ENCODE measurements at places on chromosomes 4 and X. TPM values are rescaled to one million over a fixed set of nuclear protein-coding genes. Genes with fewer than 3 reads are reported as not detected.
A peak's percentile ranks its signal among the peaks of the same experiment; 100 is the strongest.

GRCh38 chr4:55175779-55176231 lies 50.4 kb upstream of the KDR start:
- no peak overlapping the region for H3K4me3 ChIP-seq
- no peak for DNase-seq
- H3K4me1 ChIP-seq: peaks cover 14% of the 10 kb centered on the region
- no peaks in the 10 kb centered on the region for H3K36me3 ChIP-seq
- H3K27me3 ChIP-seq: no peaks in the 10 kb centered on the region

Gene DOCK11
- 53.6 TPM for total RNA-seq

Gene SLIT2
- 168 TPM for total RNA-seq

Gene HOPX
- 3.1 TPM for total RNA-seq

DNA sequence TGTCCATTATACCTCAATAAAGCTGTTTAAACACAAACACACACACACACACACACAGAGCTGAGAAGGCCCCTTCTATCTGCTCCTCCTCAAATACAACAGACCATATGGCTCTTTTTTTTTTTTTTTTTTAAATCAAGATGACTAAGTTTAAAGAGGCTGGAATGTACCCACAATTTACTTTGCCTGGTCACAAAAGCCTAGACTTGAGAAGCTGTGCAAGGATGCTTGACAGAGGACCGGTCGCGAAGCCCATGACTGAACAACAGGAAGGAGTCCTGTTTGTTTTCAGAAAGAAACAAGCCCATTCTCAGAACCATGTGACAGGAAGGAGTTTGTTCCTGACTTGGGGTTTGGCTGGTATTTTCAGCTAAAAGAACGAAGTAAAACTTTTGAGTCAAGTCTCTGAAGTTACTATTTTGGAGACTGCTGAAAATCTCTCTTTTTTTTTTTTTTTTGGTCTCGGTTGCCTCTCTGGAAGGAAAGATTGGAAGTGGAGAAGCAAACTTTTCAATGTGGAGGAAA lies 650.9 kb upstream of the TENM3 start:
- H3K27ac ChIP-seq: no peak overlapping the region
- H3K4me3 ChIP-seq: no peak overlapping the region
- no peak for DNase-seq
- peaks cover 3% of the 10 kb centered on the region for H3K36me3 ChIP-seq
- H3K27me3 ChIP-seq: no peaks in the 10 kb centered on the region

Gene PHOX2B
- not detected for total RNA-seq

Gene CHIC1
- total RNA-seq: 10.8 TPM

GRCh38 chrX:38616904-38617303 lies 55.6 kb downstream of the TSPAN7 start:
- no peaks in the 10 kb centered on the region for H3K36me3 ChIP-seq
- no peaks in the 10 kb centered on the region for H3K4me1 ChIP-seq
- no peak for DNase-seq
- H3K27me3 ChIP-seq: peaks cover 5% of the 10 kb centered on the region
- no peak overlapping the region for H3K27ac ChIP-seq

DNA sequence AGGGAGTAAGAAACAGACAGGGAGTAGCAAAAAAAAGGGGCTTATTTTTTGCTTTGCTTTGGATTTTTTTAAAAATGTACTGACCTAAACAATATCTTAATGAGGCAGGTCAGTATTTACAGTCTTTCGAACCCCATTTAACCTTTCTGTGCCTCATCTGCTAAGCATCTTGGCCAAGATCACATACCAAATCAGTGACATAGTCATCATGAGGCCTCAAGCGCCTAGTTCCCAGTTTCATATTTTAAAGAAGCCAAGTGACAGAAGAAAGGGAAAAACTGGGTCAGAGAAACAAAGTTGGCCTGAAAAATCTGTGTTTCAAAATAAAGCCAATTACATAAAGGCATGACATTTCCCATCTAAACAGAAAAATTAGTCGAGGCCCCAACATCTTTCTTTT lies 94.6 kb upstream of the WDR44 start:
- H3K27ac ChIP-seq: peak overlapping the region; percentile 9
- H3K4me1 ChIP-seq: peaks cover 6% of the 10 kb centered on the region
- no peaks in the 10 kb centered on the region for H3K27me3 ChIP-seq
- H3K4me3 ChIP-seq: no peak overlapping the region
- no peak for DNase-seq
- H3K36me3 ChIP-seq: no peaks in the 10 kb centered on the region

- no peak for DNase-seq
- peak overlapping the region; percentile 59 for H3K27ac ChIP-seq
Observed at GRCh38 chr4:30863021-30863420, 142.9 kb downstream of the PCDH7 start.

DNA sequence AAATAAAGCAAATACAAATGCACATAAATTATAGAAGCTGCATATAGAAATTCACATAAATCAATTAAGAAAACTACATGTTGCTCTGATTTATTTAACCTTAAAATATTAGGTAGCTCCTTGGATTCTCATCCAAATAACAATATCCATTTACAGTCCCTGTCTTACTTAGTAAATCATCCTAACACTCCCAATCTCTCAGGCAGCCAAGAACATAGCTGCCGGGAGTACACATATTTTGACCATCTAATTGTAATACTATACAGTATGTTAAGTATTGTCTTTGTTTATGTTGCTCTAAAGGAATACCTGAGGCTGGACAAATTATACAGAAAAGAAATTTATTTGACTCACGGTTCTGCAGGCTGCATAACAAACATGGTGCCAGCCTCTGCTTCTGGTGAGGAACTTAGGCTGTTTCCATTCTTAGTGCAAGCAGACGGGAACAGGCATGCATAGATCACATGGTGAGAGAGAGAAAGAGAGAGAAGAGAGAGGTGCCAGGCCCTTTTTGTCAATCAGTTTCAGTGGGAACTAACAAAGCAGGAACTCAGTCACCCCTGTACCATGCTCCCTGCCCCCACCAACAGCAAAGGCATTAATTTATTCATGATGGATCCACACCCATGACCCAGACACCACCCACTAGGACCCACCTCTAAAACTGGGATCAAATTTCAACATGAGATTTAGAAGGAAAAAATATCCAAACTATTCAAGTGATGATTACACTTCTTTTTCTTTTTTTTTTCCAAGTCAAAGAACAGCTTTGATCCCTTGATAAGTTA lies 614.8 kb upstream of the TECRL start:
- H3K27me3 ChIP-seq: no peaks in the 10 kb centered on the region
- H3K27ac ChIP-seq: peak overlapping the region; percentile 81
- peak overlapping the region; percentile 24 for H3K4me3 ChIP-seq
- peaks cover 28% of the 10 kb centered on the region for H3K4me1 ChIP-seq
- no peaks in the 10 kb centered on the region for H3K36me3 ChIP-seq
- DNase-seq: no peak

Gene EDNRA
- 140 TPM for total RNA-seq

- H3K4me1 ChIP-seq: no peaks in the 10 kb centered on the region
- peaks cover 2% of the 10 kb centered on the region for H3K36me3 ChIP-seq
- peaks cover 4% of the 10 kb centered on the region for H3K27me3 ChIP-seq
- H3K4me3 ChIP-seq: no peak overlapping the region
Observed at GRCh38 chr4:151646322-151646721, 114.5 kb downstream of the GATB start.

GRCh38 chrX:82127228-82128123 lies 925.6 kb downstream of the SH3BGRL start:
- no peaks in the 10 kb centered on the region for H3K36me3 ChIP-seq
- H3K27ac ChIP-seq: no peak overlapping the region
- DNase-seq: no peak
- no peaks in the 10 kb centered on the region for H3K4me1 ChIP-seq

Gene ADGRL3
- total RNA-seq: 68.3 TPM
